ENCODE measurements at places on chromosomes 5 and 9.

DNA sequence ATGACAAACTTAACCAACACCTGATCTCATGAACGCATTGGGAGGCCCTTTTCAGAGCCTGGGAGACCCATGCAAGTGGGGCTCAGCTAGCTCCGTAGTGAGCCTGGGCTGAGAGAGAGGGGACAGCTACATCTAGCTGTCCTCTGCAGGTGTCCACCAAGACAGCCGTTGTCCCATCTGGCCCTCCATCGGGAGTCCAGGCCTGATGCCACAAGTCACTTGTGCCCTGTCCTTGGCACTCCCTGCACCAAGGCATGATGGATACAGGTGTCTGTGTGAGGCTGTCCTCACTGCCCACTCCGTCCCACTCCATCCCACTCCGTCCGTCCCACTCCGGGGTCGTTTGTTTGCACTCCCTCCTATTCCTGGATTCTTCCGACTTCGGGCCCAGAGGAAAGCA is 2.5 kb upstream of the EDF1 start:
- DNase-seq = peak; percentile 78

DNA sequence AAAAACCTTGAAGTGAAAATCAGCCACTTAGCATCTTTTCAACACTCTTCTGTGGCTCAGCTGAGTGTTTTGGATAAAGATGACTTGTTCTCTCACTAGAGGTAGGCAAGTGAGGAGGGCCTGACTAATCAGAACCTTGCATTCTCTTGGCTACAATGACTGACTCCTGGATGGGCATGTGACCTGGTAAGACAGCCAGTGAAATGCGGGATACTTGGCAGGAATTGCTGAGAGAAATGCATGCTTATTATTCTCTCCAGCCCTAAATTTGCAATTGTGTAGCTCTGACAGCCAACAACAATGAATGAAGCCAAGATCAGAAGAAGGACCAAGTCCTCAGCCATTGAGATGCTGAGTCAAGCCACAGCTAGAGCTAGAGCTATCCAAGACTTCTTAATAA is 490.5 kb upstream of the ZNF608 start:
- no peak for DNase-seq

GRCh38 chr5:124200381-124200780 is 546.1 kb downstream of the ZNF608 start:
- peak; percentile 57 for DNase-seq

GRCh38 chr9:85944672-85945071 is 3.7 kb downstream of the NAA35 start:
- DNase-seq = no peak

GRCh38 chr5:176533390-176533789 is 3.8 kb downstream of the RNF44 start:
- DNase-seq = peak; percentile 77

DNA sequence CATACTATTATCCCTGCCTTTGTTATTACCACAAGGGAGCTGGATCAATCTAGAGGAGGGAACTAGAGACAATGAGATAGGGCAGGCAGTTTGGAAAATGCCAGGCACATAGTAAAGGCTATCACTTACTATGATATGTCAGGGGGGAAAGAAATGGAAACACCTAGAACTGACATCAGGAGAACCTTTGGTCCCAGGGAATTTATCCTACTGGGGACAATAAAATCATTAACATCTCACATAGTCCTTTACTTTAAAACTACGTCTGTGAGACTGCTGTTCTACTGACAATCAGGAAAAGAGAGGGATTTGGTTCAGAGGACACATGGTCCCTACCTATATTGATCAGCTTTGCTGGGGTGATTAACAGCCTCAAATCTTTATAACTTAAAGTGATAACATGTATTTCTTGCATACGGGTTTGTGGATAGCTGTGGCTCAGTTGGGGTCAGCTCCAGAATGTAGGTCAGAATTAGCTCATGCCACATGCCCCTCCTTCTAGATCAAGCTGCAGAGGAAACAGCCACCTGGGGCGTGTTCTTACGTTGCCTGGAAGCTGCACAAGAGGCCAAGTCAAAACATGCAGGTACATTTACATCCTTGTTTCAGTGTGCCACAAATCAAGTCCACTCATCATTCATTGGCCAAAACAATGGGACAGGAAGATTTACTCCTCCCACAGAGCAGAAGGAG is 43.9 kb upstream of the ALDOB start:
- DNase-seq = no peak

- DNase-seq = no peak
These were observed 66.1 kb downstream of the HAPLN1 start for GRCh38 chr5:83654427-83654994.

DNA sequence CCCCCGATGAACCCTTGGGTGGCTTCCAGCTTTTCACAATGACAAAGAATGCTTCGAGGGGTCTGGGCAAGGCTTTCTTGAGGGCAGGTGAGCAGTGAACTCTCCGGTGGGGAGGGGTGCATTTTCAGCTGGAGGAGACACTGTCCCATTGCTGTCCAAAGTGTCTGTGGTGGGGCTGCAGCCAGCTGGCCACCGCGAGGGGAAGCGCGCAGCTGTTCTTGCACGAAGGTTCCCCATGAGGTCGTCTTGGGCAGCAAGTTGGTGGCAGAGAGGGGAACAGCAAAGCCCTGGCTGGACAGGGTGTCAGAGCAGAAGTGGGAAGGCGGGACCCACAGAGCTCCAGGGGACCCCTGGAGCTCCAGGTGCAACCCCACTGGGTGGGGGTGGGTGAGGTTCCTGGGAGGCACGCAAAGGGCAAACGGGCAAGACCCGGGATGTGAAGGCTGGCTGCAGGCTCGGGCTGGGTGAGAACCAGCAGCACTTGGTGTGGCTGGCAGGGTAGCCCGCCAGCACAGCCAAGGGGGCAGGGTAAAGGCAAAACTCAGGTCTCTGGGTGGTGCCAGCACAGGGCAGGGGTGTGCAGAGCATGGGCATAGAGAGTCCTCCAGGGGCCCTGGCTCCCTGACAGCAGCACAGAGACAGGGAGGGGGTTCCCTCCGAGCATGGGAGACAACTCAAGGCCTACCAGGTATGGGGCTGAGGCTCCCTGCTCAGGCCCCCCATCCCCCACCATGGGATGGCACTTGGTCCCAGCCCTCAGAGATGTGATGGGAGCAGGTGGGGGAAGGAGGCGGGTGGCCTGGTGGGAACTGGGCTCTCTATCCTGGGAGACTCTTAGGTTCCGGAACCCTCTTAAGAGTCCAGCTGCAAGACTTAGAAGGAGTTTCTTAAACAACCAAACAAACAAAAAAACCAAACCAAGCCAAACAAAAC is 26.6 kb downstream of the TSPAN17 start:
- DNase-seq = peak; percentile 62

GRCh38 chr5:73822278-73822988 is 196.4 kb downstream of the ARHGEF28 start:
- no peak for DNase-seq

DNA sequence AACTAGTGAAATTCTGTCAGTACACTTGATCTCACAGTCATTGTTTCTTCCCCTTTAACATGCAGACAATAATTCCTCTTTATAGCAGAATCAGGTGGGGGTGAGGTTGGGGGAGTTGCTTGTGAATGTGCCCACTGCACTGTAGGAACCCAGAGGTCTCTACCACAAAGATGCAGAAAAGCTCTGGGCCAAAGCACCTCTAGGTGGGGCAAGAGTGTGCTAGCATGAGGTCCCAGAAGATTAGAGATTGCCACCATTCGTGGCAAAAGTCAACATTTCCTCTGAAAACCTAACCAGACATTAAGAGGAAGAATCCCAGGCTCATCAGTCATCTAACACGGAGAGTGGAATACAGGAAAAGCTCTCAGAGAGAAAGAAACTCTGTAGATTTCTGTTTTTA is 74.5 kb downstream of the PTCD2 start:
- no peak for DNase-seq

GRCh38 chr9:3777137-3777536 is 251.3 kb upstream of the RFX3 start:
- no peak for DNase-seq

DNA sequence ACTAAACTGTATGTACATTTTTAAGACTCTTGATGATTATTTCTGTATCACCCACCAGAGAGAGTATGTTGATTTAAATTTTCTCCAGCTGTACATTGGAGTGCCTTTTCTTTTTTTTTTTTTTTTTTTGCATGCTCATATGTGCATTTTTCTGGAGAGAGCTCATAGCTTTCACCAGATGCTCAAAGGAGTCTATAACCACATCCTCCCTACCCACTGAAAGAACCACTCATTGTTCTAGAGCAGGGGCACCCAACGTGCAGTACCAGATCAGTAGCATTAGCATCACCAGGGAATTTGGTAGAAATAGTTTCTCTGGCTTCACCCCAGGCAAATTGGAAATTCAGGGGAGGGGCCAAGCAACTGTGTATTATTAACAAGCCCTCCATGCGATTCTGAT is 53.9 kb upstream of the TMEM171 start:
- no peak for DNase-seq

GRCh38 chr5:178981381-178981780 is 13.7 kb downstream of the GRM6 start:
- DNase-seq = peak; percentile 69

- DNase-seq = no peak
These were observed 244.4 kb downstream of the CD180 start for GRCh38 chr5:66952153-66952552.

DNA sequence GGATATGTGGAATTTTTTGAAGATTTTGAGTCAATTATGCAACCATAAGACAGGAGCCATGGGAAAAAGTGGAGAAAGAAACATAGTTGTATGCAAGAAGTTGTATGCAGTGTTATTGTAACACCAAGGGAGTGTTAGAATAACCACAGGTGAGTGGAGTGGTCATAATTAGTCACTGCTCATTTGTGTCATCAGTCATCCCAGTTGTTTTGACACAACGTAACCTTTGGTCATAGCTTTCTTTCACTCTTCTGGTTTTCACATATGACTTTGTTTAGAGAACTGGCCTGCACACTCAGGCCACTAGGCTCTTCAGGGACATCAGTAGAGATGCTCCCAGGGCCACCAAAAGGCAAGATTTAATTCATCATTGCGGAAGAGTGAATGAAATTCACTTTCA is 158.7 kb upstream of the HMHB1 start:
- DNase-seq = no peak

DNA sequence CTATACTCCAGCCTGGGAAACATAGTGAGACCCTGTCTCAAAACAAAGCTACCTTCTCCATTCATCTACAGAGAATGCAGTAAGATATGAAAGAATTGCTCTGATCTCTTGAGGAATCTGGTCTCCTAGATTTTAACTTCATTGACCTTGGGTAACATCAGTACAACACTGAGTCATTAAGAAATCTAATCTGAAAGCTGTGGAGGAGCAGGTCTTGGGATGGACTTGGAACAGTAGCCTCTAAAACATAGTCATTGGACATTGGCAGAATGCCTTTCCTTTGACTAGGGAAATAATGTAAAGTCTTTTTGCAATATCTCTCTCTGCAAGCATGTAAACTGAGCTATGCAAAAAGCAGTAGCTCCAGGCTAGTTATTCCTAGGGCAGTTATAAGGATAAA is 58.1 kb downstream of the KCNN2 start:
- DNase-seq = no peak

GRCh38 chr9:90943341-90943740 is 141.7 kb downstream of the SYK start:
- no peak for DNase-seq

Measured in osteoblast (primary cell).